ENCODE measurements at places on chromosomes 6 and 20.

DNA sequence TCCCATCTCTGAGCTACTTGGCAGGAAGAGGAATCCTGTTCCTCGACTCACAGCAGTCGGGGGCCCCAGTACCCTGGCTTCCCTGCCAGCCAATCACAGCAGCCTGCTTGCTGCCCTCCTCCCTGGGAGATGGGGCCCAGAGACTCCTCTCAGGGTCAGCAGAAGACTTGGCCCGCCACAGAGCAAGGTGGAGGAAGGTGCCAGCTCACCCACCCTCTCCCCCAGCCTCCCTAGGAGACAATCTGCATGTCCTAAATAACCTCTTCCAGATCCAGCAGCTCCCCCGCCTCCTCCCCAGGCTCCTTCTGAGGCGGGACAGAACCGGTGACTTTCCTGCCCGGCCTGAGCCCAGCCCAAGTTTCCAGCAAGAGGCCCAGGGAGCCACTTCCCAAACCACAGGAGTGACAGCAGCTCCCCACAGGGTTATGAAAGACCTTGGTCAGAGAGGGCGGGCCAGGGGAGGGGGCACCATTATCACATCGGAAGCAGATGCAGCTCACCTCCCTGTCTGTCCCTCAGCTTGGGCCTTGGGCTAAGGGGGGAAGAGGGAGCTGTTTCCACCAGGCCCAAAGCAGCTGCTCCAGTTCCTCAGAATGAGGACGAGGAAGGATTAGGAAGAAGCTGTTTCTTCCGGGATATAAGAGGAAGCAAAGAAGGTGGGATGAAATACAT lies 2.3 kb downstream of the CCND3 start:
- DNase-seq = no peak

- no peak for DNase-seq
These were observed 8.5 kb upstream of the DDX27 start for GRCh38 chr20:49210757-49211110.

DNA sequence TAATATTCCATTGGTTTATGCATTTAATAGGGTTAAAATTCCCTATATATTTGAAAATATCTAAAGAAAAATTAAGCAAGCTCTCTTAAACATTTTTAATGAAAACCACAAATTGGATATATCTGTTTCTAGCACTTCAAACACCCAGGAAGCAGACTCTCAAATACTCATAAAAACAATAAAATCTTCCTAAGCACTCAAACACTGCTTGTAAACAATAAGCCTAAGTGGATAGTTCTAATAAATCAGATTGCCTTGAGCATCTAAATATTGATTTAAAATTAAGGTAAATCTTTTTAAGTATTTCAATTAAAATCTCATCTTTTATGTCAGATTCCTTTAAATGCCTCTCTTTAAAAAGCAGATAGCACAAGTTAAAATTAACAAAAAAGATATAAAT lies 254.4 kb downstream of the KCNQ5 start:
- no peak for DNase-seq

DNA sequence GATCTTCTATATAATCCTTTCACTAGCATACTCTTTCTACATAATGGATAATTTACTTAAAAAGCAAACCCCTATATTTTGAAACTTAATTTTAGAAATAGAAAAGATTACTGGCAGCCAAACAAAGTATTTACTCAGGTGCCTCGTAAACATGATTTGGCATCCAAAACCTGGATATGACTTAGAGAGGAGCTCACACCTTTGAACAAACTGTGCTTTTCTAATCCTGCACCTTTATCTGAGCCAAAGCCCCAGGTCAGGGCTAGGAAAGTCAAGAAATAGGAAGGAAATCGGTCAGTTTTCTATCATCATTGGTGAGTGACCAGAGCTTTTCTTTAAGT lies 170.9 kb downstream of the PHF3 start:
- no peak for DNase-seq

GRCh38 chr20:42986143-42986773 lies 203.4 kb downstream of the PTPRT start:
- no peak for DNase-seq

GRCh38 chr6:74114428-74114827 lies 418.4 kb downstream of the CD109 start:
- no peak for DNase-seq

DNA sequence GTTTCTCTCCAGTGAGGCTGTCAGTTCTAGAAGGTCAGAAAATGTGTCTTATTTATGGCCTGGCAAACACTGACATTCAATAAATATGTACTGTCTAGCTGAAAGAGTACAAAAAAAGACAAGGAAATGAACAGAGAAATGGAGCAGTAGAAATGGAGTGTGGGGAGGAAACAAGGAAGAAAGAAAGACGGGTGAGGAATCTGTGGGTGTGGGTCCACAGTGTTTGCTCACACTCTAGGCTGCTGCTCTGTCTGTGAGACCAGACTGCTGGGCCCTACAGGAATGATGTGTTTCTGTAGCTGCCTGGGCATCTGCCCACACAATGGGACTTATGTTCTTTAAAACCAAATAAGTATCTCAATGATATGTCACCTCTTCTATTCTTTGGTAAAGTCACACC lies 114.2 kb downstream of the MOXD1 start:
- no peak for DNase-seq

All from GM20000 (cell line).